ENCODE measurements at places on chromosomes 12 and 14. TPM values are rescaled to one million over a fixed set of nuclear protein-coding genes. Genes with fewer than 3 reads are reported as not detected.
A peak's percentile ranks its signal among the peaks of the same experiment; 100 is the strongest.

DNA sequence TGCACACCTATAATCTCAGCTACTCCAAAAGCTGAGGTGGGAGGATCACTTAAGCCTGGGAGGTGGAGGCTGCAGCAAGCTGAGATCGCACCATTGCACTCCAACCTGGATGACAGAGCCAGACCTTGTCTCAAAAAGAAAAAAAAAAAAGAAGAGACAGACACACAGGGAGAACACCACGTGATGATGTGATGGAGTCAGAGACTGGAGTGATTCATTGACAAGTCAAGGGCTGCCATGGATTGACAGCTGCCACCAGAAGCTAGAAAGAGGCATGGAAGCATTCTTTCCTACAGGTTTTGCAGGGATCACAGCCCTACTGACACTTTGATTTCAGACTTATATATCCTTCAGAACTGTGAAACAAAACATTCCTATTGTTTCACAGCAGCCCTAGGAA, 3.5 kb upstream of the HCFC2 start:
- DNase-seq = no peak

- peak; percentile 29 for DNase-seq
These were observed 950 bp downstream of the IFI27 start for GRCh38 chr14:94111276-94112095.

GRCh38 chr12:96496944-96497343, 7.6 kb downstream of the CFAP54 start:
- DNase-seq = no peak

DNA sequence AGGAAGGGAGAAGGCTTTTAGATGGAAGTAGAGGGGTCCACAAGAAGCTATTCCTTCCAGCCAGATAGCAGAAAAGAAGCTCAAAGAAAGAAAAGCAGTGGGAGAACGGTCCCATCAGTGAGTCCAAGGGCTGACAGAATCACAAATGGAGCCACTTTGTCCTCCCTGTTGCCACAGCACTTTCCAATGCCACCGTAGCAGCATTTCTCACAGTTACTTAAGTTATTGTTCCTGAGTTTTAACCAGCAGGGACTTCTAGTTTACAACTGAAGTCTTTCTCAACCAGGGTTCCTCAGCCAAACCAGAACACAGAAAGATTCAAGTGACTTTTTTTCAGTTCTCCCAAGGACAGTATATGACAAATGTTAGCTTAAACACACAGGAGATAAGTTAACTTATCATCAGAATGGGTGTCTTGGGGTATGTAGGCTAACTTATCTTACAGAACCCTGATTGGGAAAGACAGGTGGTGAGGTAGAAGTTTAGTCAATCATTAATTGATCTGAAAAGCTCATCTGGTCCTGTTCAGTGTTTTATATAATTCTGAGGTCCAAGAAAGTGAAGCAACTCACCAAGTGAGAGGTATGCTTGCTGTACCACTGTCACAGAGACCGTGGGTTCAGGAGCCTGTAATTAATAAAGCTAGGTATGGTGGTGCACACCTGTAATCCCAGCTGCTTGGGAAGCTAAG, 7.0 kb downstream of the GATC start:
- DNase-seq = no peak

GRCh38 chr12:130640901-130641300, 75.2 kb downstream of the RIMBP2 start:
- DNase-seq = no peak

- DNase-seq = no peak
These were observed 50.5 kb downstream of the FAM222A start for GRCh38 chr12:109764123-109764522.

DNA sequence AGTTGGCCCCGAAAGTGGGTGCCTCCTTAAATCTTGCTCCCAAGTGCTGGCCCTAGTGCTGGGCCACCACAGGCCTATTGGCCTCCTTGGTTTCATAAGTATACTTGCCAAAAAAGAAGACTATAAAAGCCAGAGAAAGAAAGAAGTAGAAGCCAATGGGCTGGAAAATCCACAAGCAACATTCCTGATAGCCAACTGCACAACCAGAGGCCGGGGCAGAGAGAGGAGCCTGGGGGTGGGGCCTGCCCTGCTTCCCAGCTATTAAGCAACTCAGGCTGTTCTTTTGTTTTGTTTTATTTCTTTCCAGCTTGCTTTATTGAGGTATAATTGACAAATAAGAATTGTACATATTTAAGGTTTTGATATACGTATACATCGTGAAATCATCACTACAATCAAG, 177.2 kb upstream of the NTF3 start:
- DNase-seq = no peak

CLEC2D gene
- 355 TPM for total RNA-seq
